ENCODE measurements at places on chromosomes 5 and 9.

- DNase-seq, result peak; percentile 11
These were observed 6.5 kb upstream of the FAM78A start for GRCh38 chr9:131282688-131283422.

DNA sequence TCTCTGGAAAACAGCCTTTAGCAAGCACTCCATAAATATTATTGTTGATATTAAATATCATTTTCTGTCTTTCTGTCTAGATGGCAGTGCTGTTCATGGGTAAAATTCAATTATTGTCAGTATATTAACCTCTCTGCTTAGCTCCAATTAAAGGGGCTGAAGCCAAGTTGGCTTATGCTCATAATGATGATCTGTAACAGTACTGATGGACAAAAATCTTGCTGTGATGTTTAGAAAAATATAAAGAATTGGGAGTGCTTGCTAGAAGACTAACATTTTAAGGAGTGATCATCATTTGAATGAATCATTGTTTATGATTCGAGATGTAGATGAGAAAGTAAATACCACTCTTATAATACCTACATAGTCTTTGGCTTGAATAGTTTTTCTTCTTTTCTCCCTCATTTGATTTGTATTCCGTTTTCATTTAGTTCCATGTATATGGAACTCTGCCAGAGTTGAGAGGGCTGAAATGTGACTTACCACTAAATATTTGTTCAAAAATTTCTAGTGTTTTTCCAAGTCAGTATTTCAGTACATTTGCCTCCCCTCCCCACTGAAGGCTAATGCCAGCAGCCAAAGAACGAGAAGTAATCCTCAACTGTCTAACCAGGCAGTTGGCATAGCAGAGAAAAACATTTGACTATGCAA is 538.3 kb downstream of the CSNK1G3 start:
- DNase-seq, result no peak

GRCh38 chr5:137278476-137278875 is 220.7 kb downstream of the SPOCK1 start:
- no peak for DNase-seq

GRCh38 chr5:124706051-124706450 is 40.4 kb downstream of the ZNF608 start:
- no peak for DNase-seq

DNA sequence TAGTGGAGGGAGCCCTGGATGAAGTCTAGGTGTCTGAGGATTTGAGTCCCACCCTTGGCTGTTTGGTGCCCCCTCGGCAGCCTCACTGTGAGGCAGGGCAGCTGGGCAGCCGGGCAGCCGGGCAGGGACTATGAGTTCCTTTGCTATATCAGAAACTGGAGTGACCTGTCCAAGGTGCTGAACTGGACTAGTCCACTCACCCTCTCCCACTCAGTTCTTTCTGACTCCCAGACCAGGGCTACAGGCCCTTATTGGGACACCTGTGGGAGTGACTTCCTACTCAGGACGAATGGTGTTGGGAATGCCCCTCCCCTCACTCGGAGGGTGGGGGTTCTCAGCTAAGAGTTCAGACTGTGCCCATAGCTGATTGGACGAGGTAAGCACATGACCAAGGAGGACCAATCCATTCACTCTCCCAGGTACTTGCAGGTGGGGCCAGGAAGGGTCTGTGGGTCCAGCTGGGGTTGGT is 34.1 kb upstream of the RAPGEF1 start:
- DNase-seq, result no peak

DNA sequence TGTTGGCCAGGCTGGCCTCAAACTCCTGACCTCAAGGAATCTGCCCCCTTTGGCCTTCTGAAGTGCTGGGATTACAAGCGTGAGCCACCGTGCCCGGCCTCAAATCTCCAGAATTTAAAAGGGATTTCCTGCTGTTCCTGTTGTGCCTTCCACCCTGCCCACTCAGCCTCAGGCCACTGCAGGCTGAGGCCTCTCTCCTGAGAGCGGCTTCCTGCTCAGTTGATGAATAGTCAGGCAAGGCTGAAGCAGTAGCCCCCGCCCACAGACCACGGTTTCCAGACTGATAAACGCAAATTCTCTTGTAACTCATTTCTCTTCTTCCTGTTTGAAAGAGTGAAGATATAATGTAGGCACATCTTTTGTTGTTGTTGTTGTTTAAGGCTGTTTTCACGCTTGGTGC is 127.0 kb upstream of the PLCXD3 start:
- no peak for DNase-seq

DNA sequence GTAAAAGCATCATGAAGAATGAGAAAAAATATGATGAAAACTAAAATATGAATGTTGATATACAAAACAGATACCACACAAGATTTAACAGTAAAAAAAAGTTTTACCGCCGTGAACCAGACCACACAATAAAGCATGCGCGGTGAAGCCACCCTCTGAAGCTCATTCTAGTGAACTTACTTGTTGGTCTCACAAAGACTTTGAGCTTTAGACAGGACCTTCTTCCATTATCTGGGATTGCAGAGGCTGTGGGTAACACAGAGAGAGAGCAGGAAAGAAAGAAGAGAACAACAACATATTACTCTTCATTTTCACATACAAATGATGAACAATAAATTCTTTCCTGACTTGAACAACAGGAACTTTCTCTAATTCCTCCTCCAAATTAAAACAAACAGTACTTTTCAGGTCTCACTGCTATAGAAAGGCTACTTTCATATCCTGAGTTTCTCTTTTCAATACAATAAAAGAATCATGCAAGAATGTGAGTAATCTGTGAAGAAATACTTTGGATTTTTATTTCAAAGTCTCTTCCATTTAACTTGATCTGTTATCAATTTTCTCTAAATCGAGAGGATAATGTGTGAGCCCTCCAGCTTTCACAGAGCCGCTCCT is 283.1 kb downstream of the EFNA5 start:
- no peak for DNase-seq

DNA sequence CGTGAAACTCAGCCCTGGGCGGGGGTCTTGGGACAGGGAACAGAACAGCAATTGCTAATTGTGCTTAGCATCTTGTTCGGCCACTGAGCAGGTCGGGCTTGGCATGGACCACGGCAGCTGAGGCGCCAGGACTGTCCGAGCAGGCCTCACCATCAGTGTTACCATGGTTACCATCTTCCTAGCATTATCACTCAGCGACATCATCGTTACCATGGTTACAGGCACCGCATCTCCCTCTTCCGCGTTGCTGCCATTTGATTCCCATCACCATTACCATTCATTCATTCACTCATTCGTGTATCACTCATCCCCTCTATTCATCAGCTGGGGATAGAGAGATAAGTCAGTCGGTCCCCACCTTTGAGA is 81.0 kb upstream of the ZBTB43 start:
- DNase-seq, result peak; percentile 30

DNA sequence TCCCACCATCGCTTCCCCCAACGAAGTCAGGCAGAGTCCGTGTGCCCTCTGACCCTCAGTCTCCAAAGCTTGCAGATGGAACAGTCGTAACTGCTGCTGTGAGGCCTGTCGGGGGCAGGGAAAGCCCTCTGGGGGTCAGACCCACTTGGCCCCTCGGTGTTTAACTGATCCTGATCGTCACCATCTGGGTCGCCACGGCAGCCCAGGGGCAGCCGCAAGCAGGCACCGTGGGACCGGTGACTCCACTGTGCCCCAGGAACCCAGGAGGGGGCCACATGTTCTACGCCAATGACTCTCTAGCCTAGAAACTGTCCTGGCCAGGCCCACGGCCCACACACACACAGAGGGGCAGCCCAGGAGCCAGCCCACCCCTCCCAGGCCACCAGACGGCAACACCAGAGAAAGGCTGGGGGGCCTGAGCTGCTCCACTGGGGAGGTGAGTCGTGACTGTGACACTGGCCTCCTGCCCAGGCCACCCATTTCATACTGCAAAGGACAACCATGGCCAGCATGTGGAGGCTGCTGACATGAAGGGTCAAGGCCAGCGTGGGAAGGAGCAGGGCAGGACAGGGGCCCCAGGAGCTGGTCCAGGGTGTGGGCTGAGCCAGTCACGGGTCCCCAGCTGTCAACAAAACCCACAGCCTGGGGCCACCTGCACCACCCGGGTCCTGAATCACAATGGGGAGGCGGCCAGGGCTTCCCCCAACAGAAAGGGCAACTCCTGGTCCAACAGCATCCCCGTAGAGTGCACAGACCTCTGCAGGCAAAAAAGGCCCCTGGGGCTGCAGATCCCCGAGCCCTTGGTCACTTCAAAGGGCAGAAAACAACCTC is 20.8 kb downstream of the VAV2 start:
- DNase-seq, result no peak

- no peak for DNase-seq
These were observed 106.8 kb upstream of the GPBP1 start for GRCh38 chr5:57066924-57067596.

All from NCI-H1105 treated with DMSO at 0.1 percent for 48 hours (cell line).